RCC 7860 (cell line): ENCODE measurements at places on chromosomes 6 and 20.

DNA sequence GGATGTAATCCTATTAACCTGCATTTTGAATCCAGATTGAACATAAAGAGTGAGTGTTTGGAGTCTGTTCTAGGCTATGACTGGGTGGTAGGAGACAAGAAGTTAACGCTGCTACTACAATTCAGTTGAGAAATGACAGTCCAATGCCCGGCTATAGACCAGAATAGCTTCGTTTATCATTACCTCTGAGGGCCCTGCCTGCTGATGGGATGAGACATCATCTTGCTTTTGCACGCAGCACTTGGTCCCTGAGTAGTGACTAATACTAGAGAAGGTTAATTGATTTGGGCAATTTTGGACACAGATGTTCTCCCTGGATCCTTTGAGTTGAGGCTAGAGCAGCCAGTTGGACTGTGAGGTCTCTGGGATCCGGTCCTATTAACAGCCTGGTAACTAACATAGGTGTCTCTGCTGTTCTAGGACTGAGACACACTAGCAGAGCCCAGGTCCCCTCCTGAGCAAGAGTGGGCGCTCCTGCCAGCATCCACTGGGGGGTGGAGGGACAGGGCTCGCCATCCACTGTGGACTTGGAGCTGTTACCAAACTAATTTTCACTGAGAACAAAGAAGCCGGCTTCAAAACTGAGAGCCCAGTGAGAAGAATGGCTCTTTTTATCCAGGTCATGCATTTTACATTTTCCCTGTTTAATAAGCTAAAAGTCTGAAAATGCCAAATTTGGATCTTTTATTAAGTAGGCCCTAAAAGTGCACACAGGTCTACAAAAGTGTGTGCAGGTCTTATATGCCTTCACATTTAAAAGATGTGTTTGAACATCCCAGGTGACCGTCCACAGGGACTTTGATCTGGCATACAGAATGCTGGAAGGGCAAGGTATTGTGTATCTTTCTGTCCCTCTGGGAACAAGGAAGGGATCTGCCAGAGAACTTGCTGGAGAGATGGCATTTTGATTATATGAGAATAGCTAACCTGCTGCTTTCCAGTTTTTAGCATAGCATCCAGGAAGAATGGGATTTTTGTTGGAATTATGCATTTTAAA is 212.5 kb downstream of the CDH4 start:
- DNase-seq, result no peak

- no peak for DNase-seq
Observed at GRCh38 chr20:23085436-23086055, 578 bp downstream of the CD93 start.

GRCh38 chr20:11822540-11822794 is 95.2 kb upstream of the BTBD3 start:
- DNase-seq, result no peak

- no peak for DNase-seq
Observed at GRCh38 chr6:158758451-158758860, 60.7 kb downstream of the EZR start.

DNA sequence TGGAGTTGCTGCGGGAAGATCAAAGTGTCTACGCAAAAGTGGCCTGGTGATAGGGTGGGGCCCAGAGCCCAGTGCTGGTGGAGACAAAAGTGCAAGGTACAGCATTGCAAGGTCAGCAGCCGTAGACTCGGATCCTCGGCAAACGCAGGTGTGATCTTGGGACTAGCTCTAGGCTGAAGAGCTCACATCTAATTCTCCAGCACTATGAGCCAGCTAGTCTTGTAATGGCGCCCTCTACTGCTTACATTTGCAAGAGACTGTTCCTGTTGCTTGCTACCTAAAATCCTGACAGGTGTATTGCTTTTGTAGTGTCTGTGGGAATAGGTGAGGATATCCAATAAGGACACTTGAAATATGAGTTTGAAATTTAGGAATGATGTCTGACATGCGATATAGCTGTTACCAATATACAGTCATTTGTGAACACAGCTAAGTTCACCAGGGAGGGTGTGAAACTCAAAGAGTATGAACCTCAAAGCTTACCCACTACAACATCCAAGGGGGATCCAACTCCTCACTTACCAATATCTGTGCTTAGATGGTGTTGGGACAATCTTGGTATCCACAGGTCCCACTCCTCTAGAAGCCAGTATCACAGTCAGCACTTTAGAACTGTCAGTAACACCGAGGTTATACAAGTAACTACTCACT is 58.4 kb downstream of the PDE7B start:
- DNase-seq, result no peak

GRCh38 chr6:137246164-137246563 is 27.0 kb upstream of the IFNGR1 start:
- no peak for DNase-seq
